ENCODE measurements at places on chromosomes 4 and X.

GRCh38 chr4:138110815-138111214 lies 131.3 kb downstream of the SLC7A11 start:
- no peak for DNase-seq

DNA sequence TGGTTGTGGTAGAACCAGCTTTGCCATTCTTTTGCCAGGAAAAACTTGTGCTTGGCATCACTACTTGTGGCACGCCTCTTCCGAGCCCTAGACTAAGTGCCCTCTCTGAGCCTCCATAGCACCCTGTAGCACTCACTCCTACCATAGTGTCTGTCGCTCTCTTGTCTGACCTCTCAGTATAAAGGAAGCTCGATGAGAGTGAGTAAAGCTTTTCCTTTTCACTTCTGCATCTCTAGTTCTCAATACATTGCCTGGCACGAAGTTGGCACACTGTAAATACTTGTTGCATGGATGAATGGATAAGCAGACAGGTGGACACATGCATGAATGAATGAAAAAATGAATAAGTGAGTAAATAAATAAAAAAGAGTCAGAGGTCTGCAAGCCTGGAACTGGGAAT lies 48.3 kb downstream of the TLR10 start:
- no peak for DNase-seq

DNA sequence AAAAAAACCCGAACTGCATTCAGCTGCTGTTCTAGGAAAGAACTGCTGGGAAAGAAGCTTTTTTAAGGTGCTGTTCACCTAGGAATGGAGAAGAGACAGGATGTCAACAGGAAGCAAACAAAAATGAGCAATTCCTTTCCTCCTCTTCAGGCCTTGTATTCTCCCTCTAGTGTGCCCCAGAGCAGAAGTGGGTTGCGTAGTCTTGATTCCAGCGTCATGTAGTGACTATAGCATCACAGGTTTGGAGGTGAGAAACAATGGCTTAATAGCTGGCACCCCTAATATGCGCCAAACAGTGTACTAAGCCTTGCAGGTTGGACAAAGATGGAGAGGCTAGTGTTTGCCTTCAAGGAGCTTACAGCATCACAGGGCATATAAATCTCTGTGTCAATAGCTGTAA lies 146.3 kb upstream of the LCORL start:
- no peak for DNase-seq

- DNase-seq, result no peak
These were observed 311.5 kb downstream of the IL1RAPL2 start for GRCh38 chrX:104877504-104877903.

GRCh38 chr4:28481565-28481964 lies 1620.9 kb downstream of the STIM2 start:
- DNase-seq, result no peak

DNA sequence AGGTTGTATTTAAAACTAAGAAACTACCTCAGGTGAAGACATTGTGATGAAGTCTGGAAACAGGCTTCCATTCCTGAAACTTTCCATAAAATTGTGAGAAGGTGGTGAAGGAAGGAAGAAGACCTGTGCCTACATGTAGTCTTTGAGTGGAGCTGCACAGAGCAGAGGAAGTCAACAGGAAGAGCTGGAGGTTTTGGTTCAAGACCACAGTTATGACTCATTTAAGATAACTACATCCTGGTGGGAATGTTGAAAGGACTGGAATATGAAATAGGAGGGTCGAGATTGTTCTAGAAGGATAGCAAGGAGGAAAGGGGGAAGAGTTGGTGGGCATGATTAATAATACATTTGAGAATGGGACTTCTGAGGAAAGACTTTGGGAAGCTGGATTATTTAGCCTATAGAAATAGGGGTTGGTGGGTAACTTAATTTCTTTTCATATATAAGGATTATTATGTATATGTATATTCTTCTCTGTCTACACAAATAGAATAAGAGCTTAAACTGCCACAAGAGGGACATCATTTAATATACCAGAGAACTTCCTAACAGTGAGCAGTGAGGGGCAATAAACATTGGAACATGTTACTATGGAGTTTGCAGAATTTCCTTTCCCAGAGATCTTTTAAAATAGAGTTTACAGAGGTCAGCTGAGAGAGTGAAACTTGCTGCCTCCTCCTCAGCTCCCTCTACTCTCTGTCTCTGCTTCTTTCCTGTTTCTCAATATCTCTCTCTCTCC lies 23.5 kb downstream of the AWAT2 start:
- DNase-seq, result no peak

DNA sequence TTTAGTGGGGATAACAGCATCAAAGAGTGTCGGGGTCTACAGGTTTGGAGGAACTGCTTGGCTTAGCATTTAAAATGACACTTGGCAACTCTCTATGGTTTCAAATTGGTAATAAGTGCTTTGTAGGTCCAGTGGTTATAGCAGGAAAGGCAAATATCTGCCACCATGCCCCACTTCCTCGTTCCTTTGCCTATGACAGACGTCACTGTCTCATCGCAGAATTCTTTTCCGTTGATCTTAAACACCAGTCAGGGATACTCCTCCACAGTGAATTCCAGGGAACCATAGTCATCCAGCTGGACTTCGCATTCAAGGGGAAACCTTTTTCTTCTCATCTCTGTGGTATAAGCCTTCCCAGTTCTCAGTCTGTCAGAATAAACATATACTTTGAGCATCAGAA lies 319.1 kb downstream of the GPAT3 start:
- no peak for DNase-seq

GRCh38 chr4:35993606-35994005 lies 250.7 kb downstream of the ARAP2 start:
- DNase-seq, result no peak

DNA sequence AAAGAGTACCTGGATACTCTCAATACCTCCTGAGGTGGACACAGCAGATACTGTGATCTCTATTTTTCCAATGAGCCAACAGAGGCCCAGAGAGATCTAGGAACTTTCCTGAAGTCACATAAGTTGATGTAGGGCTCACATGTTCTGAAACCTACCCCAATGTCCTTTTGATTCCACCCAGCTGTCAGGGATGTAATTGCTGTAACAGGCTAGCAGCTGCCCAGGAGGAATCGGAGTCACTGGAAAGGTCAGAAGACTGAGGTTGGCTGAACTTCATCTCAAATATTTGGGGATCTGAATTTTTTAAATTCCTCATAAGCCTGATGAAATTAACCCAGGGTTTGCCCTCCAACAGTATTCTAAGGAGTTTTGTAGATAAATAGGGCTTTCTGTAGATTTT lies 52.5 kb upstream of the PROM1 start:
- DNase-seq, result no peak

Data from activated CD4-positive, alpha-beta T cell treated with anti-CD3 and anti-CD28 coated beads, Interleukin-2, amount 50 U/mL, for 48 hours (primary cell).